ENCODE measurements at places on chromosomes 16 and 17.

DNA sequence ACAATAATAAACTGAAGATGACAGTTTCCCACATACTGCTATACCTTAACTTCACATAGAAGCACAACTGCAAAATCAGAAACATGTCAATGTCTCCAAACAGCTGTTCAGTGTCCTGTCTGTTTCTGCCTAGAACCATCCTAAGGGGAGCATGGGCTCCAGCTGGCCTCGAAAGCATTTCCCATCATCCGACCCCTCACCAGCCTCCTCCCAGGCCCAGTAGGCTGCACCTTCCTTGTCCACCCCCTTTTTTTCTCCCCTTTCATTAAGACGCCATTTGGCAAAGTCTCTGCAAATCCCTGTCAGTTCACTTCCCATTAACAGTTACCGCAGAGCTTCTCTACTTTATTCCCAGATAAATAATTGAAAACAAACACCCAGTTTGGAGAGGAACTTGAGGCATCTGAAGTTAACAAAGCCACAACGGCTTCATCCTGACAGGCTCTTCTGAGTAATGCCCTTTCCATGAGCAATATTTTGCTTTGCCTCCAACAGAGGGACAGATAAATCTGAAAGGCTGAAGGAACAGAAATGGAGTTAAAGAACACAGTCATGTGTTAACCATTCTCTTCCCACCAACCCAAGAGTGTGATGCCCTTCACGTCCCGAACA, 65.3 kb downstream of the SLC39A11 start:
- DNase-seq: no peak

DNA sequence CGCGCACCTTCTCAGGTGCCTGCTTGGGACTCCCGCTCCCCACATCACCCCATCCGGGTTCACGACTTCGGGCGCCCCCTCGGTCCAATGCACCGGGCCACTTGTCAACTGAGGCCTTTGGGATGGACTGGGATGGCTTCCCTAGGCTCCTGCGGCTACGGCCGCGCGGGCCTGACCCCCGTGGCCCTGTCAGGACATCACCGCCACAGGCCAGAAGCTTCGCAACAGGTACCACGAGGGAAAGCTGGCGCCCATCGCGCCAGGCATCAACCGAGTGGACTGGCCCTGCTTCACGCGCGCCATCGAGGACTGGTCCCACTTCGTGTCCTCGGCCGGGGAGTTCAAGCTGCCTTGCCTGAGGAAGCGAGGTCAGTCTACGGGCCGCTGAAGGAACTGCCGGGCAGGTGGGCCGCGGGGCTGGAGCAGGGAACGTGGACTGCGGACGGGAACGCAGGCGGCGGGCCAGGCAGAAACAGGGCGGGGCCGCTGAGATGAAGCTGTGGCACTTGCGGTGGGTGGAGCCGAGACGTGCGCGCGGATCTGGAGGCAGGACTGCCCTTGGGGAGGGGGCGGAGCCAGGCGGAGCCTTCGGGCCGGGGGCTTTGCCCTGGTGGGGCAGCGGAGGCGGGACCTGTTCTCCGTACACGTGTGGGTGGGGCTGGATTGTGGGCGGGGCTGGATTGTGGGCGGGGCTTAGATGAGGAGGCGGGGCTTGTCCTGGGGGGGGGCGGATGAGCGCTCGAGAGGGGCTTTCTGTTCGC, 13.7 kb upstream of the CNGB1 start:
- peak; percentile 86 for DNase-seq

GRCh38 chr16:68005786-68006286, 6.6 kb upstream of the DPEP2 start:
- DNase-seq: no peak

- DNase-seq: no peak
These were observed 38.9 kb upstream of the PLCG2 start for GRCh38 chr16:81740169-81740568.

GRCh38 chr16:52498328-52499059, 48.4 kb downstream of the TOX3 start:
- no peak for DNase-seq

DNA sequence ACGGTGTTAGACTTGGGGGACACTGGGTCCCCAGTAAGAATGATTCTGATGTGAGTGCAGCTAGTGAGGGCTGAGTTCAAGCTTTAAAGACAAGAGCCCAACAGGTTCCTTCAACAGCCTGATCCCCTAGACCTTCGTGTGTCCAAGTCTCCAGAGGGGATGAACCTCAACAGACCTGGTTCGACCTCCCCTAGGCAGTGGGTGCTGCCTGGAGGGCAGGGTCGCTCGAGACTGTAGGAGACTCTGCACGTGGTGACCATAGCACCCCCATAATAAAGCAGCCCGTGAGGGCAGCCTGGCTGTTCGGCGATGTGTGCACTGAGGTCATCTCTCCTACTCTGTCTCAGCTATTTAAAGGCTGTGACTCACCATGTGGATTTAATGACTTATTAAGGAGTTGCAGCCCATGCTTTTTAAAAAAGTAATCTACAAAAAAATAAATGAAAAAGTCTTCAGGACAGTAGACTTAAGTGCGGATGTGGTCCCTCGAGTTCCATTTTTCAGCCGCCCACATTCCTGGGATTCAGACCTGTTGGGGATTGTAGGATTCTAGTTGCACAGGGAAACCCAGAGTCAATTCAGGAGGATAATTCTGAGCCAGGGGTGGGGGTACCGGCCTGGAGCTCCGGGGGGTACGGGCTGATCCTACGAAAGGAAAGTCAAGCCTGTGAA, 23.4 kb upstream of the METRNL start:
- DNase-seq: no peak

GRCh38 chr17:44402564-44403172, 13.2 kb upstream of the ITGA2B start:
- DNase-seq: no peak

DNA sequence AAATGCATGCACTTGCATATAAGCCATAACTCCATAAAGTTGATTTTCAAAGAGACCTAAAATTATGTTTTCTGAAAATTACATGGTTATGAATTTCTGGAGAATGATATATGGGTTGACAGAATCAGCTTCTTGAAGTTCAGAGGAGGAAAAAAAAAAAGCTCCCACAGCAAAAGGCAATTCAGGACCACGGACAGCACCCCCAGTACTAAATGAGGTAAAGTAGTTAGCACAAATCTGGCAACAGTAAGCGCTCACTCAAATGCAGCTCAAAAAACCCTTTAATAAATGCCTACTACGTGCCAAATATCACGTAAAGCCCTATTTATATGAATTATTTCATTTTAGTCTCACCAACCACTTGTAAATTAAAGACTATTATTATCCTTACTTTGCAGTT, 135.2 kb downstream of the SHISA9 start:
- DNase-seq: no peak

DNA sequence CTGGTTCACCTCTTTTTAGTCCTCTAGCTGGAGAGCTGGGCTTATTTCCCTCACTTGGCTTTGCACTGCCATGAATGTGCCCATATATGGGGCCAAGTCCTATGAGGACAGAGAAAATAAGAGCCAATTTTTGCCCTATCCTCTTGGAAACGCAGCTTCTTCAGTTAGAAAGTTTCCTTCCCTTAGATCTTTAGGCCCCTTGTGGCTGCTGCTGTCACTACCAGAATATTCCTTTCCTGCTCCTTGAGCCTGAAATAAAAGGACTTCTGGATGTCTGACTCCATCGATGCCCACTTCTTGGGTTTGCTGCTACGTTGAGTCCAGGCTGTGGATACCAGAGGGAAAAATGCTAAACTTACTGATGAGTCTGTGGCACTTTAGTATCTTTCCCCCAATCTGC, 487.1 kb downstream of the GRIN2A start:
- DNase-seq: no peak

DNA sequence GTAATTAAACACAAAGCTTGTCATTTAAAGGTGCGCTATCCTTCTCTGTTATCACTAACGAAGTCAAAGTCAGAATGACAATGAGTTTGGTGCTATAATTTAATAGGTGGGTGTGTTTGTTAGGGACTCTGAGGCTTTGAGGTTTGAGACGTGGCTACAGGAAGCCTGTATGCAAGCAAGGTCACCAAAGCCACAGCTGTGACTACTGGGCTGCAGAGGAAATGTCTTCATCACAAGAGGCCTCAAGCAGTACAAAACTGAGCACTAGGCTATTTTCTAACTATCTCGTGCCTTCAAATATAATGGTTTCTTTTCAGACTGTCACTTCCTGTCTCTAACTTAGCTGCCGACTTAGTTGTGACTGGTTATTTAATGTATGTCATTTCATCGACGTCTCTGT, 141.2 kb downstream of the AATF start:
- DNase-seq: peak; percentile 23

GRCh38 chr17:74883241-74883745, 10.1 kb downstream of the FADS6 start:
- DNase-seq: no peak

DNA sequence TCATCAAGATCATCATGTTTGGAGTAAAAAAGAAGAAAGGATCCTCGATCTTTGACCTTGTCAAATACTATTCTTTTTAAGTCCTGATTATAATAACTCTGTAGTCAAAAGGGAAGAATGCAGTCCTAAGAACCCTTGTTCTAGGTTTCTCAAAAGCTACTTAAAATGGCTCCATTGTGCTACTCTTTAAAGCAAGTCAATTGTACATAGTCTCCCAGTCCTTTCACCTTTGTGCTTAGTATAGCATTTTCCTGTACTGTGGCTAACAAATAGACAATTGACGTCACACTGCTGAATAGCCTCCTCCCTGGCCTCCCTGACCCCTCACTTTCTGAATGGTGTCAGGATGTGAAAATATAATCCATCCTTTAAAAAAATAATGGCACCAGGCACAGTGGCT, 172.9 kb downstream of the AATF start:
- no peak for DNase-seq

GRCh38 chr16:84572096-84572495, 45.8 kb downstream of the COTL1 start:
- DNase-seq: no peak

DNA sequence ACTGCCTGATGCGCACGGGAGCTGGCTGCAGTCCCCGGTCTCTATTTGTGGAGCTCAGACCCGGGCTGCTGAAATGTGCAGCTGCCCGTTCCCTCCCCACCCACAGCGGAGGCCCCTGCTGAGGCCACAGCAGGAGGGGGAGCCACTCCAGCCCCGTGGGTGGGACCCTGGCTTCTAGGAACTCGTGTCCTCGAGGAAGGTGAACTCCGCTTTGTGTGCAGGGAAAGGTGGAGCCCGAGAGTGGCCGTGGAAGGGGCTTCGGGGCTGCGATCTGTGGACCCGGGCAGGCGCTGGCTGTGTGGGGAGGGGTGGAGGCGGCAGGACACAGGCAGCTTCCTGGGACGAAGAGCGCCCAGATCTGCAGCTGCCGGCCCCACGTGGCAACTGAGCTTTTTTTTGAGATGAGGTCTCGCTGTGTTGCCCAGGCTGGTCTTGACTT, 2.9 kb downstream of the CCDC154 start:
- DNase-seq: no peak

GRCh38 chr16:50457423-50457822, 88.6 kb upstream of the BRD7 start:
- no peak for DNase-seq

GRCh38 chr17:38510421-38511149, 82.3 kb downstream of the ARHGAP23 start:
- no peak for DNase-seq
